PC-9 (cell line): ENCODE measurements at places on chromosomes 5 and 9.

GRCh38 chr5:96734871-96735325 is 72.7 kb downstream of the CAST start:
- DNase-seq, result no peak

DNA sequence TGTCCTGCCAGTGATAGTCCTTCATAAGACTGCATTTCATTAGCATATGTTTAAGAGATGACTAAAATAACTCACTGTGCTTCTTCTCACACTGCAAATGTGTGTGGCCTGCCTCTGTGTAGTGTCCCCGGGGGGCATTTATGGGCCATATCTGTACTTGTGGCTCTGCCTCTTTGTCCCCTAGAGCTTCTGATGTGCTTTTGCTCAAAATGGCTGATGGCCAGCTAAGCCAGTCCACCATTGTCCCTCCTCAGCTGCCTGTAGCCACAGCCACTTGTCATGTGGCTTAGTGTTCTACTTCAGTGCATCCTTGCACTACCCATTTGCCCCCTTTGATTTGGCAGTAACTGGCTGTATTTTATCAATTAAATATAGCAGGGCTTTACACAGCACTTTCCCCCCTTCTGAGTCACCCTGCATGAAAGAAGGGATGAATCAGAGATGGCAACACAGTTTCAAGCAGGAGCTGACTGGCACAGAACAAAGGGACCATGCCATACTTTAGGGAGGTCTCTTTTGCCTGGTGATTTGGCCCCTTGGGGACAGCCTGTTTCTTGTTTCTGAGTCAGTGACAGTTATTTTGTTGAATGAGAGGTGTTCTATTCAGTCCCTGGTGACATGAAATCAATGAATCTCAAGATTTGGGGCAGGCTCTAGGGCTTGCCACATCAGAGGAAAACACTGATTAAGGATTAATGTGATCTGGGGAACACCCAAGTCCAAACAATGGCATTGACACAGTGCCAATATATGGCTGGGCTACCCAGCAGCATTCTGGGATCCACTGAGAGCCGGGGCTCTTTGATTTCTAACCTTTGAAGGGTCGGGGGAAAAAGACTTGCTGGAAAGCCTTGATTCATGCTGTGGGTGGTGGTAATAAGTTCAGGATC is 245.5 kb downstream of the SMARCA2 start:
- DNase-seq, result peak; percentile 45

DNA sequence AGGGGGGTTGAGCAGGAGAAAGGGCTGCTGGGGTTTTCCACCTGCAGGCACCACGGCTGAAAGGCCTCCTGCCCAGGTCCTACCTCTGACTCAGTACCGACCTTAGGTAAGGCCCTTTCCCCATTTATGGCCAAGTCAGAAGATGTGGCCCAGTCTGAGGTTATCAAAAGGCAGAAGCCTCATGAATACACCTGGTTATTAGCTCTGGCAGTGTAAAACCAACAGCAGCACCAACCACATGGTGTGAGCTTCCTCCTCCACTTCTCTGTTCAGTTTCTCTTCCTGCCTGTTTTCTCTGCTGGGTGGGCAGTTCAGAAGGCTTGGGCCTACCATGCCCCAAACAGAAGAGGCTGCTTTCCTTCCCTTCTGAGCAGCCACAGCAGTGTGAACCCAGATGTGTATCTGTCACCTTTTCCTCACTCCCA is 86.9 kb downstream of the UGCG start:
- DNase-seq, result no peak

DNA sequence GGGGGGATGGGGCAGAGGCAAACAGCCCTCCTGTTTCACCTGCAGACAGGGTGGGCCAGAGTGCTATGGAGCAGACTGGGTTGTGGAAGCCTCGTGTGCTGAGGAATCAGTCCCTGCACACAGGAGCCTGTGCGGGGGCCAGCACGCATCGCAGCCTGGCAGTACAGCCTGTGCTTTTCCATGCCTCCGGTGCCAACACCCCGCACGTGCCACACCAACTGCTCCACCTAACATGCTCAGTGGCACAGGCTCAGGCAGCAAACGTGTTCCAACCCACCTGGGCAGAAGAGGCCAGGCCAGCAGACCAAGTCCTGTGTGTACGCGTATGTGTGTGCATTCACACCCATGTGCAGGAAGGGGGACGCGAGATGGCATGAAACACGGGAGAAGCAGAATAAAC is 37.4 kb upstream of the FBXW11 start:
- DNase-seq, result no peak

DNA sequence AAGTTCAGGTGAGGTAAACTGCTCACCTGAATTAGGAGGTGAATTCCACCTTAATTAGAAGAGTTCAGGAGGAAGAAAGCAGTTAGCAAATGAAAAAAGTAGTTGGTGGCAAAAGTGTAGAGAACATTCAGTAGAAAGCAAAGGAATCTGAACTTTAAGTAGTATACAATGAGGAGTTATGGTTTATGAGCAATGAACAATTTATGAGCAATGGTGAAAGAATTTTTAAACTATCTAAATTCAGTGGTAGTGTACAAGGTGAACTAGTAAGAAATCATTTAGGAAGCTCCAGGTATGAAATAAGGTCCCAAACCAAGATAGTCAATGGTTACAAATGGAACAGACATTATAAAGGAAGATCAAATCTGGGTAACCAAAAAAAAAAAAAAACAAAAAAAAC is 3.1 kb downstream of the CETN3 start:
- no peak for DNase-seq

GRCh38 chr5:156667616-156668015 is 182.5 kb upstream of the PPP1R2B start:
- DNase-seq, result no peak

DNA sequence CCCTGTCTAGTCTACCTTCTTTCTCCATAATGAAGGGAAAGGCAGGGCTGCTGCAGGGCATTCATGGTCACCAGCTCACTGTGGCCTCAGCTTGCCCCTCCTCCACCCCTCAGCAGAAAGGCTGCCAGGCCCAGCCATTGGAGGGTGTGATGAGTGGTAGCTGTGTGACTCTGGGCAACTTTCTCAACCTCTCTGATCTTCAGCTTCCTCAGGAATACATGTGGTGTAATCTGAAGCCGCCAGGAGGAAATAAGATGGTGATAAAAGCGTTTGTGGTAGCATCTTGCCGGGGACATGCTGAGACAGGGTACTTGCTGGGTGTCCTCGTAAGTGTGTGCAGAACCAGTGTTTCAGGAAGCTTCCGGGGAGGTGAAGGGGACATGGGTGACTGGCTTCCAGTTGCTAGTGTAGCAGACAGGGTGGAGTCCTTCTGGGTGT is 9.8 kb downstream of the CXCL14 start:
- no peak for DNase-seq

DNA sequence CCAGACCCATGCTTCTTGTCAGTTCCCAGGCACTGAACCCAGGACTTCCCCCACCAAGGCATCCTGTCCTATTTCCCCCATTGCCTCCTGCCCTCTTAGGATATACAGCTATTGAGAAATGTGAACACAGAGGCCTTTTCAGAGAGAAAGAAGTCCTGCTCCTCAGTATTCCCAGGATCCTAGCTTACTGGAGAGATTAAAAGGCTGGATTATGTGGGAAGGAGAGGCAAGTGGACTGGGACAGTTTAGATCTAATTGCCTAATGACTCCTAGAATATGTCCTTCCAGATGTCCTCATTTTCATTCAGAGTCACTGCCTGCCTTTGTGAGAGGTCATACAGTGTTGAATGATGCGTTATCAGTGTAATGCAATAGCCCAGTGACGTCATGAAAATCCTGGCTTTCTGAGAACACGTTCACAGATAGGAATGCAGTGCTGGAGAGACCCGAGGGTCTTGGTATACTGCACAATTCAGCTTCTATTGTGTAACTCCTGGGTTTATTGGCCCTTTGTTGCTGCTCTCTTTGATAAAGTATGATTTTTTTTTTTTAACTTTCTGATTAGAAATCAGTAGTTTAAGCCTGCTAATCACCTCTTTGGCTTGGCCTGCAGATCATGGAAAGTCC is 26.2 kb downstream of the WWC1 start:
- DNase-seq, result peak; percentile 96

DNA sequence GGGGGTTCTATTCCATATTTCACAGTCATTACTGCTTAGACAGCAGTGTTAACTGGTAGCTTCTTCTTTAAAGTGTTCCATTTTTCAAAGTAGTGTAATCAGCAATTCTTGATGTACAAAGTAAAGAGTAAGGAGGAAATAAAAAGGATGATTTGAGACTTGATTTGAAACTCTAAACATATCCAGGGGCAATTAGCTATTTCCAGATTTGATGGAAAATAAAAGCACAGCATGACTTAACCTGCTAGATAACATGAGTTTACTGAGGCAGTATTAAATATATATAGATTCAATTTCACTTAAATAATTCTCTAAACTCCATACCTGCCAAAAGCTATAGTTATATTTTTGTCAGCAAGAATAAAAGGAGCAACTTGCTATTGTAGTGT is 29.8 kb downstream of the NR2F1 start:
- DNase-seq, result no peak
